Activated naive CD4-positive, alpha-beta T cell treated with anti-CD3 and anti-CD28 coated beads, Interleukin-2, amount 10 ng/mL, durations not matched to agents 7 days and 5 days (primary cell): ENCODE measurements at places on chromosomes 4 and X.
A peak's percentile ranks its signal among the peaks of the same experiment; 100 is the strongest.

GRCh38 chr4:8699479-8700145, 107.0 kb downstream of the CPZ start:
- no peaks in the 10 kb centered on the region for H3K4me1 ChIP-seq
- DNase-seq, result peak; percentile 9
- no peaks in the 10 kb centered on the region for H3K36me3 ChIP-seq
- H3K27ac ChIP-seq, result no peak overlapping the region
- no peak overlapping the region for H3K4me3 ChIP-seq
- H3K27me3 ChIP-seq, result no peaks in the 10 kb centered on the region

GRCh38 chr4:89270792-89271191, 36.8 kb downstream of the GPRIN3 start:
- H3K27me3 ChIP-seq, result no peaks in the 10 kb centered on the region
- no peak for DNase-seq
- peaks cover 58% of the 10 kb centered on the region for H3K4me1 ChIP-seq
- H3K4me3 ChIP-seq, result no peak overlapping the region
- H3K27ac ChIP-seq, result no peak overlapping the region

GRCh38 chr4:68717999-68718398, 47.5 kb upstream of the UGT2B15 start:
- DNase-seq, result no peak
- H3K4me3 ChIP-seq, result no peak overlapping the region
- no peak overlapping the region for H3K27ac ChIP-seq
- no peaks in the 10 kb centered on the region for H3K36me3 ChIP-seq

- H3K27me3 ChIP-seq, result no peaks in the 10 kb centered on the region
- H3K27ac ChIP-seq, result peak overlapping the region; percentile 90
- H3K4me3 ChIP-seq, result peak overlapping the region; percentile 78
- H3K4me1 ChIP-seq, result peaks cover 43% of the 10 kb centered on the region
These were observed 1.0 kb upstream of the SUV39H1 start for GRCh38 chrX:48695534-48695896.

GRCh38 chr4:5984843-5985242, 33.4 kb downstream of the C4orf50 start:
- H3K27me3 ChIP-seq, result peaks cover 28% of the 10 kb centered on the region
- DNase-seq, result no peak
- H3K4me1 ChIP-seq, result no peaks in the 10 kb centered on the region

GRCh38 chrX:100830143-100830542, 10.0 kb downstream of the CSTF2 start:
- H3K27ac ChIP-seq, result peak overlapping the region; percentile 93
- DNase-seq, result no peak
- no peaks in the 10 kb centered on the region for H3K27me3 ChIP-seq
- H3K4me1 ChIP-seq, result peaks cover 29% of the 10 kb centered on the region
- H3K4me3 ChIP-seq, result peak overlapping the region; percentile 56
- H3K36me3 ChIP-seq, result peaks cover 58% of the 10 kb centered on the region

DNA sequence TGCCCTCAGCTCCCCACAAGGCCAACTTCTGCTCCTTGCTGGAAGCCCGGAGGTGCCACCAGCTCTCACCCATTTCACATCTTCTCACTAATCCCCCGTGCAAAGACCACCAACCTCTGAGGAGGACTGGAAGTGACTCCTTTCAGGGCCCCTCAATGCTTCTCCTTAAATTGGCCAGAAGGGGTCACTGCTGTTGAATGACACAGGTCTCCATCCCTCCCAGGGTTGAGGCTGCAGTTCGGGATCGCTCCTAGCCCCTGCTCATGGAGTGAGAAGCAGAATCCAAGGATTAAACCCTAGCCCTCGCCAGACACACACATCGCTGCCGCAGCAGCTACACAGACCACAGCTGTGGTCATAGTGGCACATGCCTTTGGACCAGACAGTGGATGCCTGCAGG, 279.5 kb upstream of the TAPT1 start:
- no peak for DNase-seq
- no peaks in the 10 kb centered on the region for H3K27me3 ChIP-seq
- no peaks in the 10 kb centered on the region for H3K36me3 ChIP-seq

GRCh38 chrX:25131055-25131454, 115.3 kb upstream of the ARX start:
- H3K4me1 ChIP-seq, result no peaks in the 10 kb centered on the region
- no peak overlapping the region for H3K27ac ChIP-seq
- no peaks in the 10 kb centered on the region for H3K36me3 ChIP-seq
- no peak for DNase-seq

- no peaks in the 10 kb centered on the region for H3K4me1 ChIP-seq
- peaks cover 10% of the 10 kb centered on the region for H3K27me3 ChIP-seq
- H3K4me3 ChIP-seq, result no peak overlapping the region
- H3K36me3 ChIP-seq, result no peaks in the 10 kb centered on the region
- no peak overlapping the region for H3K27ac ChIP-seq
- no peak for DNase-seq
These were observed 15.4 kb upstream of the NKX1-1 start for GRCh38 chr4:1421657-1422056.

DNA sequence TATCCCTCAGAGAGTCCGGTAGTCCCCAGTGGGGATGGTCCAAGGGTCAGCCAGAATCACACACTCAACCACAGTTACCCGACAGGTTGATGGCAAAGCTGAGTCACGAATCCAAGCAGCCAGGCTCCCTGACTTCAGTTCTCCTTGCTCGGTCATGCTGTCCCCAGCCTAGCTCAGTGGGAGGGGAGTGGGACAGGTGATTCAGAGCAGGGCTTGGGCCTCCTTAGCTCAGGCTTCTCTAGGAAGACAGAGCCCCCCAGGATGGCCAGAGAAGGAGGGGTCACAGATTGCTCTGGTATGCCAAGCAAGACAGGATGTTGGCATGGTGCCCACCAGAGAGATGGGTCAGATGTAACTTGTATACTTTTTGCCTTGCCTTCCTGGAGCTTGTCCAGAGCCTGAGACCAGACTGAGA, 66.5 kb downstream of the EFNB1 start:
- peaks cover 3% of the 10 kb centered on the region for H3K27me3 ChIP-seq
- H3K36me3 ChIP-seq, result no peaks in the 10 kb centered on the region
- H3K4me1 ChIP-seq, result peaks cover 2% of the 10 kb centered on the region
- DNase-seq, result no peak
- no peak overlapping the region for H3K4me3 ChIP-seq

GRCh38 chr4:96558466-96558865, 718.6 kb downstream of the PDHA2 start:
- no peaks in the 10 kb centered on the region for H3K4me1 ChIP-seq
- no peak for DNase-seq
- no peaks in the 10 kb centered on the region for H3K27me3 ChIP-seq
- H3K27ac ChIP-seq, result no peak overlapping the region

DNA sequence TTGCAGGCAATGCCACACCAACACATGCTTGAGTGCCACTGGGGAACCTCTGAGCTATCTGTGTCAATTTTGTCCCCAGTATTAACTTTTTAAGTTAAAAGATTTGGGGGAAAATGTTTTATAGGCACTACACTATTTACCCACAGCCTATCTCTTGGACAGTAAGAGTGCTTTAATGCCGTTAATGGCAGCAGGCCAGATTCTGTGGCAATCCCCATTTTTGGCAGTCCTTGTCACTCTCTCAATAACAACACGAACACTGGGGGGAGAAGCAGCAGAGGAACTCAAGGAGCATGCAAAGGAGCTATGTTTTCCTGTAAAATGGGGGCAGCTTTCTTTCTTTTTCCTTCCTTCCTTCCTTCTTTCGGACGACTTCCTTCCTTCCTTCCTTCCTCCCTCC, 168.6 kb downstream of the NSUN7 start:
- peaks cover 5% of the 10 kb centered on the region for H3K4me1 ChIP-seq
- H3K27me3 ChIP-seq, result peaks cover 14% of the 10 kb centered on the region
- H3K4me3 ChIP-seq, result no peak overlapping the region
- DNase-seq, result no peak

DNA sequence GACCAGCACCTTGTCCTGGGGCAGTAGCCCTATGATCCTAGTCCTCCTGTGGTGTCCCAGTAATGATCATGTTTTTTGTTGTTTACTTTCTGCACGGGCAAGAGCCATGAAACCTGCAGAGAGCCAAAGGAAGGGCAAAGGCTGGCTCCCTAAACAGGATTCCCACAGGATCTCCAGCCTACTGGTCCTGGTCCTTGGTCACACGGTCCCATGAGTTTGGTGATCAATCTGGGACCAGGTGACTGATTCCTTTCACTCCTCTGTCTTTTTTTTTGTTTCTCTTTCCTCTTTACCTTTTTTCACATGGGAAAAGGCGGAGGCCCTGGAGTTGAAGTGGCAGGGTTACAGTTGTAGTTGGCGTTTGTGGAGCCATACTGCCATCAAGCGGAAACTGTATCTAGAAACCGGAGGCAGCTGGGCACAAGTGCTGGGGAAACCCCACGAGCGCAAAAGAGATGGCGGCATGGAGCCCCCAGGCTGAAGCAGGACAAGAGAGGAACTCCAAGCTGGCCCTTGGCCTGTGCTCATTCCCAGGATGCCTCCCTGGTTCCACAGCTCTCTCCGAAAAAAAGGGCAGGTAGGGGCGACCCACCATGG, 34.6 kb downstream of the NBDY start:
- H3K4me3 ChIP-seq, result no peak overlapping the region
- DNase-seq, result no peak
- H3K27ac ChIP-seq, result peak overlapping the region; percentile 94
- H3K4me1 ChIP-seq, result peaks cover 58% of the 10 kb centered on the region
- H3K27me3 ChIP-seq, result no peaks in the 10 kb centered on the region
